ENCODE measurements at places on chromosomes 12 and 14.

DNA sequence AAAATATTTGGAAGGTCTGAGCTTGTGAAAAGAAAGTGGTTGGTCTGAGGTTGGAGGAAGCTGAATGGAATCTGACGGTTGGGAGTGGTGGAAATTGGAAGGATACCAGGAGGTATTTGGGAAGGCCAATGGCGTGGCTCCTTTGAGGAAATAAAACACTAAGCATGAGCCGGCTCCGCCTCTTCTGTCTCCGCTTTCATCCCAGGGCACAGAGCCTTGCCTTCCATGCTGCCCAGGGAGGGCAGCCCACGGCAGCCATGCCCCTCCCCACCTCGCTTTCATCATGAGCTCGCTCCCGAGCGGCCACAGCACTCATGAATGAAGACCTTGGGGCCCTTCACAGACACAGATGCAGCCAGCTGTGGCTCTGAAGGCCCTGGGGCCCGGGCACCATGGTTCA is 36.2 kb downstream of the HSP90AA1 start:
- no peak for DNase-seq

GRCh38 chr14:91883753-91884152 is 16.4 kb upstream of the TC2N start:
- no peak for DNase-seq

DNA sequence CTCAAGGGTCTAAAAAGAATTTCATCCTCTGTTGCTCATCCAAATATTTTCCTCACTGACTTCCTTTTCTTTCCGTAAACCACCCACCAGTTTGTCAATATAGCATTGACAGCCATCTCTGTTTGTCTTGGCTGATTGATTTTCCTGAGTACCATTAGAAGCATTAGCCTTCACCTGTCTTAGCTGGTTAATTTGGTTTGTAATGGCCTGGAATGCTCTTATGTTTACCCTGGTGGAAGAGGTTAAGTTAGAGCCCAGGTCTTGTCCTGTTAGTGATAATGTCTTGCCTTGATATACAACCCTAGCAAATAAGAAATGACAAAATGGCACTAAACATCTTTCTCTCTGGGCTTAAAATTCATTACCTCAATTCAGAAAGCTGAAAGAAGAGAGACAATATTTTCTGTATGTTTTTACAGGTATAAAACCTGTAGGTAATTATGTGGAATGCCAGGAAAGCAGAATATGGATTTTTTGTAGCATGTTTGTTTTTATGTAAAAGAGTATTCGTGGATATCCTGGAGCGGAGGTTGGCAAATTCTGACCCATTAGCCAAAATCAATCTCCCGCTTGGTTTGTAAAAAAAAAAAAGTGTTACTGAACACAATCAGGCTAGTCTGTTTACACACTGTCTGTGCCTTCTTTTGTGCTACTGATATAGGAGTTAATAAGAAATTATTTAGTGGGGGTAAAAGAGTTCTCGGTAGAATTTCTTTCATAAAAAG is 224.4 kb upstream of the DAAM1 start:
- no peak for DNase-seq

DNA sequence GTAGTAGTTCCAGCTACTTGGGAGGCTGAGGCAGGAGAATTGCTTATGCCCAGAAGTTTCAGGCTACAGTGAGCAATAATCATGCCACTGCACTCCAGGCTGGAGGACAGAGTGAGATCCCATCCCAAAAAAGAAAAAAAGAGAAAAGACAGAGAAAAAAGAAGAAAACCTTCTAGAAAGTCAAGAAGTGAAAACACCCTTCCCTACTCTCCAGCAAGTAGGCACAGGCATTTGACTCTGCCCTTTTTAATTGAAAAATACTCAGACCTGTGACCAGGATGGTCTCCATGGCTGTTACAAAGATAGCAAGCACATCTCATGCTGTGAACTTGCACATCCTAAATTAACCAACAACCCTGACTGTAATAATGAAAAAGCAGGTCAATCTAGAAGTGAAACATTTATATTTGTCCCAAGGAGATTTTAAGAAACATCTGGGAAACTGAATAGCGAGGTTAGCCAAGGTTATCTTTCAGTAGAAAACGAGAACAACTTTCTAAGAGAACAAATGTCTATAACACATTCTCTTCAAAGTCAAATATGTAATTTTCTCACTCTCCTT is 2.0 kb downstream of the TMTC1 start:
- DNase-seq = no peak

GRCh38 chr12:87809916-87810315 is 219.3 kb downstream of the C12orf50 start:
- no peak for DNase-seq

- DNase-seq = no peak
Observed at GRCh38 chr14:51822499-51822898, 37.9 kb upstream of the GNG2 start.

- no peak for DNase-seq
Observed at GRCh38 chr12:111211910-111212757, 156.8 kb downstream of the PHETA1 start.

DNA sequence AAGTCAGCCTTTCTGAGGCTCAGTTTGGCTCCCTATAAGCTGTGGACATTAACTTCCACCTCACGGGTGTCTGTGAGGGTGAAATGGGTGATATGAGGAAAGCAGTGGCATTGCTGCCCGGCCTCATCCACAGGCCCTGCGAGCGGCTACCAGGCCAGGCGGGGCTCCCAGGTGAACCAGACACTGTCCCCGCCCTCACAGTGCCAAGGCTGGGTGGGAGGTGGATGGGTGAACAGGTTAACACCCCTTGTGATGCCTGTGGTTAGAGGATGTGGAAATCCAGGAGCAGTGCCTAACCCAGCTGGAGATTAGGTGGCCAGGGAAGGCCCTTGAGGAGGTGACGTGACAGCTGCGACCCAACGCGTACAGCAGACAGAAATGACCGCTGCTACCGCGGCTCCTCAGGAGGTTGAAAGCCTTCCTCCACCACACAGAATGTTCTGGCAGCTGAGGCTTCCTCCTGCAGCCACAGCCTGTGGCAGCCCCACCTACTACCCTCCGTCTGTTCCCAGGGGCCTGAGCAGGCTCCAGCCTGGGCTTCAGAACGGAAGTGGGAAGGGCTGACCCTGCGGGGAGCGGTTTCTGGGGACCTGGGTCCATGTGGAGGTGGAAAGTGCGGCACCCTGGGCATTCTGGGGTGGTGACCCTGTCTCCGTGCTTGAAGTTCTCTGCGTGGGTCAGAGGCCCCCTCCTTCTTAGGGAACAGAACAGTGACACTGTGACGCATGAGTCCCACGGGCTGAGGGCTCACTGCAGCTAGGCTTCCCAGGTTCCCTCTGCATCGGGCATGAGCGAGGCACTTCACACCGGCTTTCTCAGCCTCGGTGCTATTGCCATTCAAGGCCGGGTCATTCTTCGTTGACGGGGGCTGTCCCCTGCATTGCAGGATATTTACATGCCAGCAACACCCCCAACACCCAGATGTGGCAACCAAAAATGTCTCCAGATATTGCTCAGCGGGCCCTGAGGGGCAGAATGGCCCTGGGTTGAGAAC is 9.7 kb downstream of the MMAB start:
- DNase-seq = no peak

- no peak for DNase-seq
Observed at GRCh38 chr12:112347581-112347982, 34.6 kb downstream of the HECTD4 start.

DNA sequence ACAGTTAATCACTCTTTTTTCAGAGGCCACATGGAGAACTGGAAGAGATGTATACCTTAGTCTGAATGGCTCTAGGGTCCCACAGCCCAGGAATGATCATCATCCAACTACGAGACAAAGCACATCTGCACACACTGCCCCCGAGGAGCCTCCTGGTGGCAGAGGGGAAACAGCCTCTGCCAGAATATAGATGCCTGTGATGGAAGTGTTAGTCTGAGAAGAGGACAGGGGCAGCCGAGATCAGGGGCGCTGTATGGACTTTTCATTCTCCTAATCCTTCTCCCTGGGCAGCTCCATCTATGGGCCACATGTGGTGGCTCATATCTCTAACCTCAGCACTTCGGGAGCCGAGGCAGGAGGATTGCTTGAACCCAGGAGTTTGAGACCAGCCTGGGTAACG is 82.8 kb upstream of the CAPRIN2 start:
- DNase-seq = no peak

GRCh38 chr12:53217931-53218307 is 10.9 kb upstream of the ITGB7 start:
- DNase-seq = no peak

- DNase-seq = no peak
Observed at GRCh38 chr12:10339053-10339840, 31.6 kb downstream of the KLRD1 start.

DNA sequence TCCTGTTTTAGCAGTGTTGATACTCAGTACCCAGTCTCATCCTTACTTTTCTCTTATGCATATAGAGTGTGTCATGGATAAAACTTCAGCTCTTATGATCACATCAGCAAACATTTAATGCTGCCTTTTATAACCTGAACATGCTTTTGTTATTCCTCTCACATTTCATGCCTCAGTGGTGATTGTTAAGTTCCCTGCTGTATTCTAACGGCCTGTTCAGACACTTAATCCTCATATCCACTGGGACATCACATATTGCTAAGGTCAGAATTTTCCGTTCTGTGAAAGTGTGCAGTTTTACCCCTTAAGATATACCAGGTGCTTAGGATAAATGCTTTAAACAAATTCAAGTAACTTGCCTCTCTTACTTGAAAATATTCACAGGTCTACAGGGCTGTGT is 268.7 kb upstream of the SEL1L start:
- DNase-seq = no peak

- no peak for DNase-seq
Observed at GRCh38 chr12:58346032-58346632, 404.8 kb downstream of the ATP23 start.

DNA sequence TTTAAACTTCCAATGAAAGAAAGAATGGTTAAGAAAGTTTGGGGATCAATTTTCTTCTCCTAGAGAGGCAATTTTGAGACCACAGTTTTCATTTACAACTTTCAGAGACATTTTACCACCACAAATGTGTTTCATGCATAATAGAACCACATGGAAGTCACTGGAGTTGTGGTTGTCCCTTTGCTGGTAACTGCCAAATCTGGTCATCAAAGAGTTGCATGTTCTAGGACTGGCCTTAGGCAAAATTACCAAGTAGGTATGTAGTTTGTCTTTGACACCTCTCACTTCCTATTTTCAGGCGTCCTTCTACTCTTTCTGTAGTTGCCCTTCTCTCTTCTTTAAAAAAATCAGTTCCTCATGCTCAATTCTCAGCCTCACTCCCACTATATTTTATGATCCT is 54.3 kb upstream of the TMX1 start:
- DNase-seq = no peak

- no peak for DNase-seq
Observed at GRCh38 chr12:31017535-31017934, 56.1 kb upstream of the DDX11 start.

DNA sequence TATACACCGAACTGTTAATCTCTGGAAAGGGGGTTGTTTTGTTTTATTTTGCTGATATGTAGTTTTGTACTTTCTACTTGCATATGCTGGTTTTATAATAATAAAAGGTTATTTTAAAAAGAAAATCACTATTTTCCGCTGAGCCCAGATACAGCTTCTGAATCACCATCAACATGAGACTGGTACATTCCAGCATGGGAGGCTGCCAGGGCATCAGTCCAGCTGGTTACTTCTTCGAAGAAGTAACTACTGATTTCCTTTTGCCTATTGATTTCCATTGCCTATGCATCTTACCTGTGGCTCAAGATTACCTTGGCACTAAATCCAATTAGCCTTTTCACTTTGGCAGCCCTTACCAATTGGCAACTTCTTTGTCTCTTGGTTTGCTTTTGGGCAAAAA is 11.7 kb upstream of the OSBPL8 start:
- no peak for DNase-seq

DNA sequence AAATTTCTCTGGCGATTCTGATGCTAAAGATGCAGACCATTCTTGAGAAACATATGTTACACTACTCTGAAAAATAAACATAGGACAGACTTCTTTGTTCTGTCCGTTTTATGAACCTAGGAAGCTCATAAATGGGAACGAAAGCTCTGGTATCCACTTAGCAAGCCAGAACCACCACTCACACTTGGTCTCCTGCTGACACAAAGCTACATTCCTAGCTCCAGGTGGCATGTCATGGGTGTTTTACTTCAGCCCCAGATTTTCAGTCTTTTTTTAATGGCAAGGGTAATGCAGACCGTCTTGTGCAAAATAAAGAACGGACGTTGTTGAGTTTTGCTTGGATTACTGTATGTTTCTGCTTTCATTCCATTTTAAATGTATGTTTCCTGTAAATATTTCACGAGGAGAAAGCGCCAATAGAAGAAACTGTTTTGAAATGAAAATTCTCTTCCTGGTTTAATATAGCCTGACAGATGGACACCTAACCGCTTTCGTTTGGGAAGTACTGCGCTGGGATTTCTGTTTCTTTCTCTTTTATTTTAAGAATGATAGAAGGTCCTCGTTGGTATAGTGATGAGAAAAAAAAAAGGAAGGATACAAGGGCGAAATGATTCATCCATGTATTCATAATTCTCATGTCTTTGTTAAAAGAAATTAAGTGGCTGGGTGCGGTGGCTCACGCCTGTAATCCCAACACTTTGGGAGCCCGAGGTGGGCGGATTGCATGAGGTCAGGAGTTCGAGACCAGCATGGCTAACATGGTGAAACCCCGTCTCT is 871 bp upstream of the COQ5 start:
- no peak for DNase-seq

DNA sequence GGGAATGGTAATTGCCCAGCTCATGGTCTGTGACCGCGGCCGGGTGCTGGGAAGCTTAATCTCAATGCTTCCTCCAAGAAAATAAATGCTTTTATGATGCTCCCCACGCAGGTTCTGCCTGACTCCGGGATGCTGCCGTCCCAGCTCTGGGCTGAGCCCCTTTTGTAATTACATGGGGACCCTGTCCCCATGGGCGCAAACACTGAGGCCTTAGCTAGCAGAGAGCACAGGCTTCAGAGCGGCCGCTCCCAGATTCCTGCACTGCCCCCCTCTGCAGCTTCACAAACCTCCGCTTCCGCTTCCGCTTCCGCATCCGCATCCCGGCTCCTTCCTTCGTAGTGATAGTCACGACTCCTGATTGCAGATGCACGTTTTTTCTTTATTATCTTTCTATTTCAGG is 129.5 kb downstream of the KIF26A start:
- no peak for DNase-seq

- DNase-seq = no peak
Observed at GRCh38 chr12:4563336-4563735, 1.3 kb downstream of the DYRK4 start.

DNA sequence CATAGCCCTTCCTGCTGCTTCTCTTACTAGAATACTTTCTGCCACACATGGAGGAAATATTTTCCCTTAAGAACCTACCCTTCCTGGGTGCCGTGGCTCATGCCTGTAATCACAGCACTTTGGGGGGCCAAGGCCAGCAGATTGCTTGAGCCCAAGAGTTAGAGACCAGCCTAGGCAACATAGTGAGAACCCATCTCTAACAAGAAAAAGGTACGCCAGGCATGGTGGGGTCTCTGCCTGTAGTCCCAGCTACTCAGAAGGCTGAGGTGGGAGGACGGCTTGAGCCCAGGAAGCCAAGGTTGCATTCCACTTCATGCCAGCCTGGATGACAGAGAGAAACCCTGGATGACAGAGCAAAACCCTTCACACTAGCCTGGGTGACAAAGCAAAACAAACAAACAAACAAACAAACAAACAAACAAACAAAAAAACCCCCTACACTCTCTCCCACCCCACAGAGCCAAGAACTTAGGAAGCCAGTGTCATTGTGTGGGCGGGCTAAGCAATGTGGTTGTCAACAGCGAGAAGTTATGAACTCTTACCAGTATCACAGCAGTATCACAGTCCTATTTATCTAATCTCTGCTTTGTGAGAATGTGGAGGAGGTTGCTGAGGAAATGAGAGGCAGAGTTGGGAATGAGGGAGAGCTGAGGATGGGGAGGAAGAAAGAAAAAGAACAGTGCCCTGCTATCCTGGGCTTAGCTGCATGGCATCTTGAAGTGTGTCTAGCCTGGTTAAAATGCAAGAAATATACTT is 53.8 kb upstream of the CLEC14A start:
- DNase-seq = no peak

Measured in cortex of kidney (tissue), 1 donor.